Right lobe of liver (tissue), 6 donors: ENCODE measurements at places on chromosomes 11 and 22. TPM values are rescaled to one million over a fixed set of nuclear protein-coding genes. Genes with fewer than 3 reads are reported as not detected.
A peak's percentile ranks its signal among the peaks of the same experiment; 100 is the strongest.

- H3K4me1 ChIP-seq: no peaks in the 10 kb centered on the region
- H3K36me3 ChIP-seq: no peaks in the 10 kb centered on the region
- no peak for DNase-seq
- no peaks in the 10 kb centered on the region for H3K27me3 ChIP-seq
Observed at GRCh38 chr11:31720225-31720624, 90.9 kb downstream of the PAX6 start.

GRCh38 chr11:60788401-60789125 is 3.4 kb downstream of the MS4A10 start:
- DNase-seq: no peak
- H3K4me1 ChIP-seq: no peaks in the 10 kb centered on the region
- H3K27ac ChIP-seq: no peak overlapping the region
- no peaks in the 10 kb centered on the region for H3K27me3 ChIP-seq
- H3K36me3 ChIP-seq: no peaks in the 10 kb centered on the region
- no peak overlapping the region for H3K4me3 ChIP-seq

The OTOG gene
- not detected for total RNA-seq

- H3K27me3 ChIP-seq: no peaks in the 10 kb centered on the region
- H3K27ac ChIP-seq: peak overlapping the region; percentile 63
Observed at GRCh38 chr11:78560826-78561484, 13.7 kb downstream of the NARS2 start.

DNA sequence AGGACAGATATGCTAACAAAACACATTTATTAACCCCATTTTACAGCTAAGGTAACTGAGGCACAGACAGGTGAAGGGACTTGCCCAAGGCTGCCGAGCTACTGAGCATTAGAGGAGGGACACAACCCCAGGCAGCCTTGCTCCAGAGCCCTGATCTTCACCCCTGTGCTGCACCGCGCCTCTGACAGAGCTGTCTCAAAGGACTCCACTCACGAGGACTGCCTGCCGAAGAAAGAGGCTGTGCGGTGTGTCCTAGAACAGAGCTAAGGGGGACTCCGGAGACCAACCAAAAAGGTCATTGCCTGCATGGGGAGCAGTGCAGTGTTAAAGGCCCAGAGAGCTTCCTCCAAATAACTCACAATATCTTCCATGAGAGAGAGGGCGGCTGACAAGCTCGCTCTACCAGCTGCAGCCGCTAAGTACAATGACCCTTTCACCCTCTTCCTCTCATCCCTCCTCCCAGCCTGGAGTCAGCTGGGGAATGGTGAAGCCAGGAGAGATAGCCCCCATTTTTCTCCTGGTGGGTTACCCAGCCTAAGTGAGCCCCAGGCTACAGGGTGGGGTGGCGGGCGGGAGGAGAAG is 119.2 kb downstream of the DSCAML1 start:
- DNase-seq: no peak
- H3K4me1 ChIP-seq: no peaks in the 10 kb centered on the region
- H3K27ac ChIP-seq: no peak overlapping the region
- no peaks in the 10 kb centered on the region for H3K36me3 ChIP-seq
- H3K4me3 ChIP-seq: no peak overlapping the region
- H3K27me3 ChIP-seq: no peaks in the 10 kb centered on the region

GRCh38 chr11:108729227-108729871 is 64.5 kb downstream of the DDX10 start:
- no peaks in the 10 kb centered on the region for H3K4me1 ChIP-seq
- no peaks in the 10 kb centered on the region for H3K27me3 ChIP-seq
- no peak overlapping the region for H3K27ac ChIP-seq

The TCN1 gene
- total RNA-seq: not detected
